ENCODE measurements at places on chromosomes 5 and 9.

DNA sequence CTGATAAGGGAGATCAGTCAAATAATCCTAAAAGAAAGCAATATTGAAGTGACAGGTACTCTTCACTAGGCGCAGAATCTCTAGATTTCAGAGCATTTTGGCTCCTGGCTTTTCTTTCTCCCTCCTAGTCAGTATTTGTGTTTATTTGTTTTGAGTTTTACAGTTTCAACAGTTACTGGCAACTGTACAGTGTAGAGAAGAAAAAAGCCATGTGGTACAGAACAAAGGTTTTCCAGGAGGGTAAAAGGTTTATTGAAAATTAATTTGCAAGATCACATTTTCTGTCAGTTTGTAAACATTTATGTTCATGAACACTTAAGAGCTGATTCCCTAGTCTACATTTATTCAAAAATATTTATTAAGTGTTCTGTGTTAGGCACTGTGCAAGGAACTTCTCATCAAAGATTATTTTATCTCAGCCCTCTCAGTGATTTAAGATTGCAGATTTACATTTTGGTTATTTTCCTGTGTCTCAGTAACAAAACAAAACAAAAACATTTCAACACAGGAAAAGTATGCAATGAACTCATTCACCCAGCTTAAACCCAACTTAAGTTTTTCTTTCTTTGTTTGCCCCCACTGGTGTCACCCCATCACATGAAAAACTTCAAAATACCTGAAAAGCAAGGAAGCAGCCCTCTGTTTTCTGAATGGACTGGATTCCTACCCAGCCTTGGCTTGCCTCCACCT lies 12.9 kb downstream of the MINAR2 start:
- DNase-seq, result no peak

DNA sequence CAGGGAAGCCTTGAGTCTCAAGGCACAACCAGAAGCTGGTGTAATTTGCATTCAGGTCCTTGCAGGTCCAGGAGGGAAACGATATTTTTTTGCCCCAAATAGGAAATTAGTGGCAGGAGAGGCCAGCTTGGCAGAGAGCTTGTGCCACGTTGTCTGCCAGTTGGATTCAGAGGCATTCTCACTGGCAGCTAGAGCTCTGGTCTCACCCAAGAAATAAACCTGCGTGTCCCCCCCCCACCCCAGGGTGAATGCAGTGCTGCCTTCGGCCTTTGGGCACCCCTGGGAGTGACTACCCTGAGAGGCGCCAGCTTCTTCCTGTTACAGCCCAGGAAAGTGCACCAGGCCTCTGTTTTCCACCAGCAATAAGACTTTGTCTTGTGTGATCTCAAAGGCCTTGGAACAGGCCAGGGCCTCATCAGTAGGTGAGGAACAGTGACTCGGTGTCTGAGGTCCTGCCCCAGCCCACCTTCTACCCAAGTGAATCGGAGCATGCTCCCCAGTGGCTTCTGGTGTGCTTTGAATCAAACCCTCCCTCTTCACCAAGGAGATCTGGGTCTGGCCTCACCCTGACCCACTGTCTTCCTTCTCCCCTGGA lies 68.4 kb downstream of the HSPA4 start:
- DNase-seq, result no peak

GRCh38 chr5:152427721-152428120 lies 22.6 kb upstream of the NMUR2 start:
- DNase-seq, result no peak

DNA sequence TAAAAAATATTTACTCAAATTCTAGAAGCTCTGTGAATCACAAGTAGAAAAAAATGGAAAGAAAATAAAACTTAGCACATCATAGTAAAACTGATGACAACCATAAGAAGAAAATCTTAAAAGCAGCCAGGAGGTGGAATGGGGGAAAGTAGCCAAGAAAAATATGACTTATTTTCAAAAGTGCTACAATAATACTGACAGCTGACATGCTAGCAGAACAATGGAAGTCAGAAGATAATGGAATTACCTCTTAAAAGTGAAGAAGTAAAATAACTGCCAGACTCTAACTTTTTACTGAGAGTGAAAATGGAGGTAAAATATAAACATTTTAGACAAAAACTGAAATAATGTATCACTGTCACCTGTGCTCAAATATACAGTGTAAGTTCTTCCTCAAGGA lies 532.2 kb upstream of the SGCD start:
- no peak for DNase-seq

DNA sequence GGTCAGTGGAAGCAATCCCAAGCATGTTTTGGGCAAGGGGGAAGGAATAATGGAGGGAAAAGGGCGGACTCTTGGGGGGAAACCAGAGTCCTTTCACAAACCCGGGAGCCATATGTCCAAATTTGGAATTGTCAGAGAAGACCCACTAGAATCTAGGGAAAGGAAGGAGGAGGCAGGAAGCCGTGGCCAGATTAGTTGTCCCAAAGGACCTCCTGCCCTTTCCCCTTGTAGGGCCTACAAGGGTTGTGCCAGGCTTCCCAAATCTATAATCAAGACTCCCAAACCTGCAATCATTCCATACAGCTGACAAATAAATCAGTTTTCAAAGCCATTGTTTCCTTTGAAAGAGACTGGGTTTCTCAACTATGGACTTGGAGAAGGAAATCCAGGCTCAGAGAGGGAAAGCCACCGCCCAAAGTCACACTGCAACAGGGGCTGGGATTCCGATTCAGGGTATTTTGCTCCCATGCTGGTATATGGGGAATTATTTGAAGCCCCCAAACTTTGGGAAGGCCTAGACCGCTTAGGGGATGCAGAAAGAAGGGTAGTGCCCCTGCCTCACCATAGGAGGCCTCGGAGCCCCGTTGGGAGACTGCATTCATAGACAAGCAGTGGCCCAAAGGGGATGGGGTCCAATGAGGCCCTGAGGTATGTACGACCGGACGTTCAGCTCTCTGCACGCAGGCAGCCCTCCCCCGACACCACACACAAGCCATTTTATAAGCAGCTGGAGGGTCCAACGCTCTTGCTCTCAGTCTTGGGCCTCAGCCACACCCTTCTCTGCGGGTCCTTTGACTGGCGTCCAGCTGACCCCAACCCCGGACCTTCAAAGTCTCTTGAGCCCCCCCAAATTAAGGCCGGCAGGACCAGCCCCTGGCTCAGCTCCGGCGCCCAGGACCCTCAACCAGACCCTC lies 815 bp downstream of the ANXA6 start:
- peak; percentile 50 for DNase-seq

- DNase-seq, result no peak
These were observed 802.2 kb upstream of the WWC1 start for GRCh38 chr5:167489202-167489601.

DNA sequence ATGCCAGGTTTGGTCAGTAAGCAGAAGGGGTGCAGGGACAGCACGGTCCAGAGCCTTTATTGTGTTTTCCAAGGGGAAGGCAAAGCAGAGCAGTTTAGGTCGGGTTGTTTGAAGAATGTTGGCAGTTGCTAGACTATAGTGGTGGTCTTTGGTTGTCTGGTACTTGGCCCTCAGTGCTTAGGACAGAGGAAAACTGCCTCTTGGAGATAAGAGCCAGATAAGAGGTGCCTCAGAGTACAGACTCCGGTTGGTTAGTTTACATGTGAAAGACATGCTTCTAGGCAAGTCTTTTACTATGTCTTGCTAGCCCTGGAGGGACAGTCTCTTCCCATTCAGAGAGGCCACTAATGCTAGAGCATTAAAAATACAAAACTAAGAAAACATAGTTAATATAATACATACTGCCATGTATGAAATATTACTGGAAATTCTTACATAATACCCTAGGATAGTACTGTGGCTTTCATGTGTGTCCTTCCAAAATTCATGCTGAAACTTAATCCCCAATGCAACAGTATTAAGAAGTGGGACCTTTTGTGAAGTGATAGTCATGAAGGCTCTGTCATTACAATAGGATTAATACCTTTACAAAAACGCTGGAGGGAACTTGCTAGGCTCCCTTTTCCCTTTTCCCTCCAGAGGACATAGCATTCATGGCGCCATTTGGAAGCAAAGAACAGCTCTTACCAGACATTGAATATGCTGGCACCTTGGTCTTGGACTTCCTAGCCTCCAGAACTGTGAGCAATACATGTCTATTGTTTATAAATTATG lies 280.4 kb downstream of the TMEM167A start:
- DNase-seq, result no peak

DNA sequence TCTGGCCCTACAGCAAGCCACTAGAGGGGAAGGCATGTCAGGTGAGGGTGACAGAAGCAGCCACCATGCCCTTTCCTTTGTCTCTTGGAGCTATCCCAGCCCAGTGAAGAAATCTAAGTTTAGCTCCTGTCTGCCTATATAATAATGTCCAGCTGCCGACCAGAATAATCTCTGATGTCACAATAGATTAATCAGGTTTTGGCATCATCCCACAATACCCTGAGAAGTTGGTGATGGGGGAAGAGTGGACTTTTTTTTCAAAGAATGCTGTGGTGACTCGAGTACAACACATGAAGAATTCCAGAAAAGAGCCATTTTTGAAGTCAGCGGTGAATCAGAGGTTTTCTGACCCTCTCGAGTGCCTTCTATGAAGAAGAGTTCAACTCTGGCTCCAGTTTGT lies 1.7 kb upstream of the TSLP start:
- DNase-seq, result no peak

- DNase-seq, result no peak
These were observed 58.3 kb downstream of the IZUMO3 start for GRCh38 chr9:24487250-24487861.

- no peak for DNase-seq
These were observed 470.6 kb upstream of the MPDZ start for GRCh38 chr9:13750061-13750460.

DNA sequence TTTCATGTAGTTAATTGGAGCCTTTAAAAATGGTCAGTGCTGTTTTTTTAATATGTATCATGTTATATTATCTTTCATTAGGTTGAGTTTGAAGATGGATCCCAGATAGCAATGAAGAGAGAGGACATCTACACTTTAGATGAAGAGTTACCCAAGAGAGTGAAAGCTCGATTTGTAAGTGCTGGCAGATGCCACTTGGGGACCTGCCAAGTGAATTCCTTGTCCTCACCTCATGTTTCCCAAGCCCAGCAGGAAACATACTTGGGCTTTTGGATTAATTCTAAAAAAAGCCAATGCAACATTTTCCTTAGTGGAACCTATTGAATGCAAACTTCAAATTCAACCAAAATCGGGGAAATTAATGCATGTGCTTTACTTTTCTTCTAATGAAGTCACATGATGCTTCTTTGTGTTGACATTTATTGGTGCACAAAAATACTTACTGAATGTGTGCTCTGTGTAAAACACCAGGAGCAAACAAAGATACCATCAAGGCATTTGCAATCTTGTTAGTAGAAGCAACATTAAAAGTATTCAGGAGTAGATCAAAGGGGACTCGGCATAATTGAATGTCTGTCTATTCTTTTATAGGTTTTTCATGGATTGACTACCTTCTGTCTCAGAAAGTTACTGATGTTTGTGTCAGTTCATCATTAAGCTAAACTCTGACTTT lies 412.1 kb downstream of the KDM4C start:
- DNase-seq, result no peak

- no peak for DNase-seq
These were observed 2.2 kb downstream of the FAM78A start for GRCh38 chr9:131273856-131274673.

GRCh38 chr5:147051193-147051592 lies 172.6 kb upstream of the PPP2R2B start:
- DNase-seq, result no peak

GRCh38 chr9:111853450-111853827 lies 43.2 kb upstream of the UGCG start:
- no peak for DNase-seq

GRCh38 chr9:129637673-129638439 lies 4.1 kb downstream of the ASB6 start:
- DNase-seq, result no peak

GRCh38 chr5:132012371-132013005 lies 1.0 kb upstream of the ACSL6 start:
- peak; percentile 86 for DNase-seq

DNA sequence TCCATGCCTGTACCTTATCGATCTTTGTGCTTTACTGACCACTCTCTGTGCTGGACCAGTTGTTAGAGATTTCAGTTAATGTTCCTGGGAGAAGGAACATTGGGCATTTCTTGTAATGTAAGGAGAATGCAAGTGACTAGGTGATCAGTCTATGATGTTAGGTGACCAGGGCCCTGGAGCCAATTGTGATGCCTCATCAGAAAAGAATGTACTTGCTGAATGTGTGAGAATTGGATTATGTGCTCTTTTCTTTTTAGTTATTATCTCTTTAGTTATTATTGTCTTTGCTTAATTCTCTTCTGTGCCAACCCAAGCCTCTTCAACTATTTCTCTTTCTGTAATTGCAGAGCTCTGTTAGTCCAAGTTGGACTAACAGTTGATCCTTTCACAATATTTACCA lies 92.9 kb downstream of the LRRC70 start:
- DNase-seq, result no peak

GRCh38 chr5:157487358-157487757 lies 27.3 kb downstream of the NIPAL4 start:
- DNase-seq, result no peak

DNA sequence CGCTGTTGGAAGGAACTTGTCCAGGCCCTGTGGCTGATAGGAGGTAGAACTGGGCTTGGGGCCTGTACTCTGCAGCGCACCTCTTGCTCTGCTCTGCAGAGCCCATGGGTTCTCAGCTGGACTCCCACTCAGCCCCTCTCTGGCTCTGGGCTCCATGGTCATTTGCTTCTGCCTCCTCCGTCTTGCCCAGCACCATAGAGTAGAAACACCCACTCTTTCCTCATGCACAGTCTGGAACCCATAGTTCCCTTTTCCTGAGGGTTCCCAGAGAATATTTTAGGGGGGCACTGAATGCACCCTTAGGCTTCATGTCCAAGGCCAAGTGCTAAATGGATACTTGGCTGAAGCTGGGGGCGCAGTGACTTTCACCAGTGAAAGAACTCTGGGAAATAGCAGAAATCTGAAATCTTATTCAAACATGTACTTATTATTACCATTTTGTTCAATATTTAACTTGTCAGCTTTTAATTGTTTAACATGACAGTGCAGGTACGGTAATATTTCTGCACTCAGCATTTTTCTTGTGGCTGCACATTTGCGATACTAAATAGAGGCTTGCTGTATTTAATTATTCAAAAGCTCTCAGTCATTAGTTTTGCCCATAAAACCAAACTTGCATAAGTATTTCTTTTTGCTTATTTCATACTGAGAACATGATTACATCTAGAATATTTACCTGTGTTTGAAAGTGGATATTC lies 31.5 kb downstream of the GALNT12 start:
- no peak for DNase-seq

- DNase-seq, result peak; percentile 86
These were observed 992 bp upstream of the RPP25L start for GRCh38 chr9:34612788-34613390.

- no peak for DNase-seq
These were observed 65.8 kb upstream of the STXBP1 start for GRCh38 chr9:127546125-127546832.
